ENCODE measurements at places on chromosomes 7 and 10. TPM values are rescaled to one million over a fixed set of nuclear protein-coding genes. Genes with fewer than 3 reads are reported as not detected.

GRCh38 chr7:87310790-87311419 is 34.6 kb upstream of the CROT start:
- H3K4me3 ChIP-seq, result no peak overlapping the region
- no peak for DNase-seq
- no peaks in the 10 kb centered on the region for H3K36me3 ChIP-seq
- no peaks in the 10 kb centered on the region for H3K4me1 ChIP-seq
- H3K27me3 ChIP-seq, result no peaks in the 10 kb centered on the region
- no peak overlapping the region for H3K27ac ChIP-seq

DNA sequence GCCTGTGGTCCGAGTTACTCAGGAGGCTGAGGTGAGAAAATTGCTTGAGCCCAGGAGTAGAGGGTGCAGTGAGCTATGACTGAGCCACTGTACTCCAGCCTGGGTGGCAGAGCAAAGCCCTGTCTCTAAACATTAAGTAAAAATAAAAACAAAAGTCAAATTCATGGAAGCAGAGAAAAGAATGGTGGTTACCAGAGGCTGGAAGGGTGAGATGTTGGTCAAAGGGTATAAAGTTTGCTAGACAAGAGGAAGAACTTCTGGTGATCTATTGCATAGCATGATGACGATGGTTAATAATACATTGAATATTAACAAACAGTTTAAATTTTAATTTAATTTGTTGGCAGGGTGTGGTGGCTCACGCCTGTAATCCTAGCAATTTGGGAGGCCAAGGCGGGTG is 68.1 kb downstream of the CRPPA start:
- H3K4me1 ChIP-seq, result no peaks in the 10 kb centered on the region
- no peak for DNase-seq
- no peaks in the 10 kb centered on the region for H3K27me3 ChIP-seq
- no peak overlapping the region for H3K4me3 ChIP-seq

- H3K4me3 ChIP-seq, result no peak overlapping the region
- no peak for DNase-seq
- no peaks in the 10 kb centered on the region for H3K27me3 ChIP-seq
- H3K36me3 ChIP-seq, result no peaks in the 10 kb centered on the region
Observed at GRCh38 chr10:44697116-44697515, 214.0 kb upstream of the TMEM72 start.

DNA sequence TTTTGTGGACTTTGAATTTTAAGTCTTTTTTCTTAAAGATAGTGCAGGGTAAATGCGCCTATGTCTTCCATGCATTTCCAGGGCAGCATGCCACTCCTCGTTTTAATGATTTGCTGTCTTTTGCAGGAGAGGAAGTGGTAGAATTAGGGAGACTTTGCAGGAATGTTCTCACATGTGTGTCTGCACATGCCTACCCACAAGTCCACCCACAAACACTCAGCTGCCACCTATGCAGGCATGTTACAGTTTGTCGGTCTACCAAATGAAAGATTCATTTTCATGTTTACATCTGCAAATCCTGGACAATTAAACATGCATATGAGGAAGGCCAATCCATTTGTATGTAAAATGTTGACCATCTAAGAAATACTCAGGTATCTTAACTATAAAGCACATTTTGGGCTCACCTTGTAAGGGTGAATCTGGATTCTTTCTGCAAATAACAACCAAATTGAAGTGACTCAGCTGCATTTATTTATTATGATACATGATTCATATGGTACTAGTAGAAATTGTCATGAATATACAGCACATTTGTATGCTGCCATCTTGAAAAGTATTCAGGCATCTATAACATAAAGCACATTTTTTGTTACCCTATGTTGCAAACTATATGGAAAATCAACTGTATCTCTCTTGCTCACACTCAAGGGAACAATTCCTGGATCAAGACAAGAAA is 4.7 kb upstream of the TEX36 start:
- no peaks in the 10 kb centered on the region for H3K4me1 ChIP-seq
- H3K27me3 ChIP-seq, result no peaks in the 10 kb centered on the region

GRCh38 chr10:19003341-19003740 is 45.3 kb upstream of the MALRD1 start:
- no peak overlapping the region for H3K27ac ChIP-seq
- no peak for DNase-seq
- no peaks in the 10 kb centered on the region for H3K36me3 ChIP-seq
- no peaks in the 10 kb centered on the region for H3K27me3 ChIP-seq
- no peak overlapping the region for H3K4me3 ChIP-seq

- H3K27me3 ChIP-seq, result no peaks in the 10 kb centered on the region
- no peak for DNase-seq
- no peak overlapping the region for H3K27ac ChIP-seq
- H3K4me3 ChIP-seq, result no peak overlapping the region
Observed at GRCh38 chr10:16909961-16910792, 93.0 kb upstream of the RSU1 start.

DNA sequence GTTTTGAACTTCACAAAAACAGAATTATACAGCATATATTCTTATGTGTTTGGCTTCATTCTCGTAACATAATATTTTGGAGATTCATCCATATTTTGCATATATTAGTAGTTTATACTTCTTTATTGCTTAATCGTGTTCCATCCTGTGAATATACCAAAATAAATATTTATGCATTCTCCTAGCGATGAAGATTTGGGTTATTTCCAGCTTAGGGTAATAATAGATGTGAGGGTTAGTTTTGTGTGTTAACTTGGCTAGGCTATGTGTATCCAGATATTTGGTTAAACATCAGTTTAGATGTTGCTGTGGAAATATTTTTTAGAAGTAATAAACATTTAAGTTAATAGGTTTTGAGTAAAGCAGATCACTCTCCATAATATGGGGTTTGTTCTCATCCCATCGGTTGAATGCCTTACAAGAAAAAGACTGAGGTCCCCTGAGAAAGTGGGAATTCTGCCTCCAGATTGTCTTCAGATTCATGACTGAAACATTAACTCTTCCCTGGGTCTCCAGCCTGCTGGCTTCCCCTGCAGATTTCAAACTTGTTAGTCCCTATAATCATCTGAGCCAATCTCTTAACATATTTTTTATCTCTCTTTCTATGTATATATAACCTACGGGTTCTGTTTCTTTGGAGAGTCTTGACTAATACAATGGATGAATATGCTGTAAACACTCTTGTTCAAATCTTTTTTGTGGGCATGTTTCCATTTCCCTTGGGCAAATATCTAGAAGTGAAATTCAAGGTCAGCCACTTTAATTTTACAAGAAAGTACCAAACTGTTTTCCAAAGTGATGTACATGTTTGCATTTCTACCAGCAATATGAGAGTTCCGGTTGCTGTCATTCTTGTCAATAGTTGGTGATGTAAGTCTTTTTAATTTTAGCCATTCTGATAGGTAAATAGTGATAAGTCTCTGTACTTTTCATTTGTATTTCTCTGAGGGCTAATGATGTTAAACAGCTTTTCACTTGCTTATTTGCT is 48.7 kb downstream of the PDK4 start:
- no peaks in the 10 kb centered on the region for H3K4me1 ChIP-seq

GRCh38 chr10:96618653-96619052 is 31.8 kb upstream of the TM9SF3 start:
- no peaks in the 10 kb centered on the region for H3K4me1 ChIP-seq
- DNase-seq, result no peak
- no peak overlapping the region for H3K4me3 ChIP-seq
- H3K27ac ChIP-seq, result no peak overlapping the region
- H3K36me3 ChIP-seq, result no peaks in the 10 kb centered on the region

DNA sequence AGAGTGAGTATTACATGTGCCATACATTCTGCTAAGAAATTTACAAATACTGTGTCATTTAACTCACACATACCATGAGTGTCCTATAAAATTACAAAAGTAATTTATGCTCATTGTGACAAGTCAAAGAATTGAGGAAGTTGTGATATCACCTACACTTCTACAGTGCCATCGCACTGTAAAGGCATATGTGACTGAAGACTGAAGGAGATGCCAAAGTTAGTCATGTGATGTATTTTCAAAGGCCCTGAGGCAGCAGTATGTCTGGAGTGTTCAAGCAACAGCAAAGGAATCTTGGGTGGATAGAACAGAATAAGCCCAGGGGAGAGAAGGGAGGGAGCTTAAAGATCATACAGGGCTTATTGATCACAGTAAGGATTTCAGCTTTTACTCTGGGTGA is 176.8 kb downstream of the WNT2 start:
- no peak overlapping the region for H3K4me3 ChIP-seq
- no peaks in the 10 kb centered on the region for H3K36me3 ChIP-seq
- no peaks in the 10 kb centered on the region for H3K27me3 ChIP-seq
- no peak overlapping the region for H3K27ac ChIP-seq
- DNase-seq, result no peak

DNA sequence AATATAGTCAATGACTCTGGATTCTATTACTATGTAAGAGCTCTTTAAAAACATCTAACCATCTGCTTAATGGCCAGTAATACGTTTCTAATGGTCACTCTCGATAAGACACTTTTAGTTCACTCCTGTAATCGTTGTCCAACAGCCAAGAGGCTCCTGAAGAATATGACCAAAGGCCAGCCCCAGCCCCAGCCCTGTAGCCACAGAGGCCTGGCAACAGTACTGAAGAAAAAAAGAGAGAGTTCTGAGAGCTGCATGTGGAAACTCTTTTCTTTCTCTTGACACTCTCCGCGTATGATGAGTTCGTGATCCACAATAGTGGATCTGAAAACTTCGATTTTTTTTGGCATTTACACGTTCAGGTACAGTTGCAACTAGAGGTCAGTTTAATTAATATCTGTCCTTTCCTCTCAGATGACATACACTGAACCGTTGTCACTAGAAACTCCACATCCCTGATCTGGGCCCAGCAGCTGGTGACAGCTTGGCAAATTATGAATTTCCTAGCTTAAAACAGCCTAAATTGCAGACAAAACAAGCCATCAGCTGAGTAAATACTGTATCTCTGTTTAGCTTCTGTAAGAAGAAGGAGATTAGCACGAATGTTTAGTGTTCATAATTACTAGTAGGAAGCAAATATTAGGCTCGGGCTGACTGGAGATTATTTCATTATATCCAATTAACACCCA is 456.7 kb downstream of the LRMDA start:
- no peaks in the 10 kb centered on the region for H3K27me3 ChIP-seq
- H3K4me3 ChIP-seq, result no peak overlapping the region
- H3K27ac ChIP-seq, result no peak overlapping the region
- no peak for DNase-seq
- H3K36me3 ChIP-seq, result no peaks in the 10 kb centered on the region

GRCh38 chr10:28479425-28479865 is 53.5 kb upstream of the WAC start:
- H3K27me3 ChIP-seq, result no peaks in the 10 kb centered on the region
- H3K4me3 ChIP-seq, result no peak overlapping the region
- no peak for DNase-seq
- H3K27ac ChIP-seq, result no peak overlapping the region
- H3K36me3 ChIP-seq, result no peaks in the 10 kb centered on the region

GRCh38 chr10:566241-566885 is 123.1 kb downstream of the DIP2C start:
- H3K27me3 ChIP-seq, result no peaks in the 10 kb centered on the region
- H3K27ac ChIP-seq, result no peak overlapping the region
- H3K36me3 ChIP-seq, result peaks cover 19% of the 10 kb centered on the region
- H3K4me3 ChIP-seq, result no peak overlapping the region
- DNase-seq, result peak; percentile 22

DNA sequence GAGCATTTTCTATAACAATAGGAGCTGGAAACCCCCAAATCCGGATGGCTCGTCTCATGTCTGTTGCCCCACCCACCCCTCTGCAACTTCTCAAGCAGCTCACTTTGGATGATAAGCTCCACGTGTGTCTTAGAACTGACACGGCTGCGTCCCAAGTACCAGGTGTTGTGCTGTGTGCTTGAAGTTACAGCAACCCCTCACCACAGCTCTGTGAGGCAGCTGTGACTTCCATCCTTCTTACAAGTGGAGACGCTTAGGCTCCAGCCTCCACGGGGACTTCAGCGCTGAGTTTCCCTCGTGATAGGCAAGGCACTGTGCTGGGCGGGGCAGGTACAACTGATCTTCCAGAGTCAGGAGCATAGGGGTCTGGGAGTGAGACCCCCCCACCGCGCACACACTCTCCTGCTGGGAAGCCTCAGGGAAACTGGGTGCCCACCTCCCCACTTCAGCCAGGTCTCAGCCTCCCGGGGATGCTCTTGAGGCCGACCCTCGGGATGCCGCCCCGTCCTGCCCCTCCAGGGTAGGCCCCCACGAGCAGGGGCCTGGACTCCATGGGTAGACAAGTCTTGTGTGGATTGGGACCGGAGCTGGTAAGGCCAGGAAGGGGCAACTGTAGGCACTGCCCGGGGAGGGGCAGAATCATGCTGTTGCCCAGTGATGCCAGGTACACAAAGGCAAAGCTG is 31.4 kb downstream of the EN2 start:
- H3K4me1 ChIP-seq, result no peaks in the 10 kb centered on the region
- no peak for DNase-seq
- no peak overlapping the region for H3K27ac ChIP-seq
- peaks cover 4% of the 10 kb centered on the region for H3K27me3 ChIP-seq

DNA sequence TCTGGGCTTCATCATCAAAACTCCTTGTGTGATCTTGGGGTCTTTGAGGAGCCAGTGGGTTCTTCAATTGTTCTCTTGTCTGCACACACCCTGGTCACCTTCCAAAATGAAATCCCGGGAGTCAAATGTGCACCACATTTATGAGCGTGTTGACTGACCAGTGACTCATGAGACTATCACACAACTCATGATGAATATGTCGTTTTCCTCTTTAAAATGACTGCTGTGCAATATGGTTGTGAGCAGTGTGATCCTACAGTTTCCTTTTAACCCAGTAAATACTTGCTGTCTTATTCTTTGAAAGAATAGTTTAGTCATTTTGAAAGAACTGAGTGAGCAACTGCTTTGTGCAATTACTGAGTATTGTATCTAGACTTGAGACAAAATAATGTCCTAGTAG is 149.2 kb downstream of the DYNC1I1 start:
- H3K4me3 ChIP-seq, result no peak overlapping the region
- H3K27me3 ChIP-seq, result no peaks in the 10 kb centered on the region
- H3K27ac ChIP-seq, result no peak overlapping the region
- no peaks in the 10 kb centered on the region for H3K36me3 ChIP-seq

- H3K4me1 ChIP-seq, result 0 out of 2 replicates have a peak, but pooled peaks cover 5% of the 10 kb centered on the region
- H3K27ac ChIP-seq, result no peak overlapping the region
- peaks cover 16% of the 10 kb centered on the region for H3K36me3 ChIP-seq
- H3K27me3 ChIP-seq, result no peaks in the 10 kb centered on the region
- no peak overlapping the region for H3K4me3 ChIP-seq
Observed at GRCh38 chr7:130959743-130960207, 225.8 kb upstream of the KLF14 start.

GRCh38 chr7:136058546-136058945 is 81.4 kb upstream of the MTPN start:
- H3K36me3 ChIP-seq, result no peaks in the 10 kb centered on the region
- H3K4me3 ChIP-seq, result no peak overlapping the region
- H3K27ac ChIP-seq, result no peak overlapping the region
- DNase-seq, result no peak
- H3K27me3 ChIP-seq, result no peaks in the 10 kb centered on the region
- H3K4me1 ChIP-seq, result no peaks in the 10 kb centered on the region

- no peak overlapping the region for H3K4me3 ChIP-seq
- DNase-seq, result no peak
- no peak overlapping the region for H3K27ac ChIP-seq
- H3K4me1 ChIP-seq, result 0 out of 2 replicates have a peak, but pooled peaks cover 2% of the 10 kb centered on the region
- H3K27me3 ChIP-seq, result no peaks in the 10 kb centered on the region
Observed at GRCh38 chr7:3009086-3009485, 34.6 kb downstream of the CARD11 start.

Gene PTPN12
- total RNA-seq, result 124 TPM

Gene ZNF425
- total RNA-seq, result 5.3 TPM

Gene TRIM50
- not detected for total RNA-seq

Gene PCDH15
- 0.61 TPM for total RNA-seq

Gene NANOS1
- 4.5 TPM for total RNA-seq

Gene SLC39A12
- total RNA-seq, result not detected

Gene RADIL
- 4.7 TPM for total RNA-seq

Gene ZFAND2A
- 11.1 TPM for total RNA-seq

Gene CALML5
- not detected for total RNA-seq

Gene FAM237B
- total RNA-seq, result not detected

Gene RBM20
- 0.17 TPM for total RNA-seq

Gene FFAR4
- total RNA-seq, result not detected

Gene TTYH3
- 122 TPM for total RNA-seq

Gene APBB1IP
- not detected for total RNA-seq
